ENCODE measurements at places on chromosomes 16 and 17.

- no peak for DNase-seq
Measured at GRCh38 chr16:21563676-21564075, 35.7 kb upstream of the METTL9 start.

DNA sequence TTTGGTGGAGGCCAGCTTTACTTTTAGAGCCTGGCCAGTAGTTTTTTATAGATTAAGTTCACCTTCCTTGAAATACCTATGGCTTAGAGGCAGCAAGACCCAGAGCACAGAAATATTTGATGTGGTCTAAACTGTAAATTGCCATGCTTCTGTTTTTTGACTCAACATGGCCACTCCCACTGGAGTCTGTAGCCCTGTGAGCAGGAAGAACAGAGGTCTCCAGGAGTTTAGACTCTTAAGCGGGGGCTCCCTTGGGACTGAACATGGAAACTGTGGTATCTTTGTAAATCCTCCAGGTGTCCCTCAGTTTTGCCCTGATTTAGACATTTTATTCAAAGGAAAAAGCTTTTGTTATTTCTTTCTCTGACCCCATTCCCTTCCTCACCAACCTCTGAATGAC is 145.6 kb downstream of the FTO start:
- no peak for DNase-seq

GRCh38 chr17:60087882-60088669 is 9.4 kb upstream of the HEATR6 start:
- DNase-seq = no peak

- no peak for DNase-seq
Measured at GRCh38 chr16:15605839-15606517, 37.0 kb downstream of the MARF1 start.

DNA sequence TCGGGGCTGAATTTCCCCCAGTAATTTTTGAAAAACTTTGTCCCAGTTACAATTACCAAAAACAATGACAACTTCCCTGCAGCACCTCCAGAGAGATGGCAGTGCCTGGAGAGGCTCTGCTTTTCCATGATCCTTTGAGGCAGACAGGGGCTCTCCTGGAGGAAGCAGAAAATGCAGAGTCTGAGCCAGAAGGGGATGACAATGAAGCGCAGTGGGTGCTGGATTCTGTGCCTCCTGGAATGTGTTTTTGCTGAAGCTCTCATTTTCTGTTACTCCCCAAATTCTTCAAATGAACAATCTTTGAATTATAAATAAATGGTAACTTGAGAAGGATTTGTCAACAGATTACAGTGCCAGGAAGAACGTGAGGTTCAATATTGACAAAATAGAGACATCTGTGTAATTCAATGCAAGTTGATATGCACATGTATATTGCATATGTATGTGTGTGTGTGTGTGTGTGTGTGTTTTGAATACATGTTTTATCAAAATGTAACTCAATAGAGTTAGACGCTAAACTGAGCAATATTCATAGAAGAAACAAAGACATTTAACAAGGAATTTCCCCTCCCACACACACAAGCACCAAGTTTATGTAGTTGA is 9.7 kb upstream of the RUSF1 start:
- DNase-seq = no peak

- DNase-seq = no peak
Measured at GRCh38 chr17:6303664-6304063, 131.3 kb downstream of the AIPL1 start.

GRCh38 chr16:24085666-24086065 is 170.5 kb upstream of the CACNG3 start:
- DNase-seq = no peak

GRCh38 chr16:11994143-11995119 is 17.9 kb downstream of the SNX29 start:
- DNase-seq = no peak

DNA sequence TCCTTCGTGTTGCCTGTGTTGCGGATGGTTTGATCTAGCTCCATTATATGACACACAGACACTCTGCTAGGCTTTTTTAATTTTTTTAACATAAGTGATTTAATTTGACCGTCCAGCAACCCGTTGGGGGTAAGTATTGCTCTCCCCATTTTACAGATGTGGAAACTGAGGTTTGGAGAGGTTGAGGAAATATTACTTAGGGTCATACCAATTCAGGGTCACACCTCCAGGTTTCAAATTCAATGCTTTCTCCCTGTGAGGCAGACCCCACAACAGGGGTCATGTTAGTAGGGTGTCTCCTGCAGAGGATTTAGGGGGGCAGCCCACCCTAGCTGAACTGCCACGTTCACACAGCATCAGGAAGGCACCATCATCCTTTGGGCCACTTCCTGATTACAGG is 179.4 kb downstream of the COPRS start:
- DNase-seq = no peak

- DNase-seq = no peak
Measured at GRCh38 chr17:64685705-64686104, 23.6 kb upstream of the SMURF2 start.

Data from activated T-cell treated with anti-CD3 and anti-CD28 coated beads for 24 hours (primary cell).